ENCODE measurements at places on chromosomes 3 and 15.
A peak's percentile ranks its signal among the peaks of the same experiment; 100 is the strongest.

DNA sequence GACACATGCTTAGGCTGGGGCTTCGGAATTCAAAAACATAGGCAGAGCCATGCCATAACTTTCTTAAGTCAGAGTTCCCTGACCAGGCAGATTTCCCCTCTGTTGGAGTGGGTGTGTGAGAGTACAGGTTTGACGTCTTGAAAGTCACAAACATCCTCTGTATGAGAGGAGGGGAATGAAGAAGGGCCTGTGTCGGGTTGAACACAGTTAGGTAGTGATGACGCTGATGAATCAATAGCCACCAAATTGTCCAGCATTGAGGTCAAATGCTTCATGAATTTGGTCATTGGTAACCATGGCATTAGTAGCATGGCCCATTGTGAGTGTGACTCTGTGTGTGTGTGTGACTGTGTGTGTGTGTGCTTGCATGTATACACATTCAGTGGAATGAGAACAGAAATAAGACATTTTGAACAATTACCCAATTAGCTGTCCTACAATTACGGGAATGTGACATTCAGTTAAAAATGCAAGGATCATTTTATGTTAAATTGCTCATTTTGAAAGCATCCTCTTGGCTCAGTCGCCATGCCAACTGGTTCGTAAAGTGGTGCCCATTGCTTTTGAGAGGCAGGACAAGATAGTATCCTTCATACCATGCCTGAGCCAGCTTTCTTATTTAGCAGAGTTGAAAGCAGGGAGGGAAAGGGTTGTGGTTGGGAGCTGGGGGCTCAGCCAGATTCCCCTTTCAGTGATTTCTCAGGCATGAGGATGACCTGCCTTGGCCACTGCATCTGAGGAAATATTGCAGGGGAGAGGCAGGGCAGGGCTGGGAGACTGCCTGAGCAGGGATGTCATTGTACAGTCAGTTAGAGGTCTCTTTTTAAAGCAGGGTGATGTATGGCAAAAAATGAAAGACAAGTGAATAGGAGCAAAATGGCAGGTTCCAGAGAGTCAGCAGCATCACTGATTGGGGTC is 35.4 kb downstream of the RBP2 start:
- DNase-seq: no peak

GRCh38 chr3:187104342-187104741 is 35.0 kb downstream of the RPL39L start:
- DNase-seq: no peak

DNA sequence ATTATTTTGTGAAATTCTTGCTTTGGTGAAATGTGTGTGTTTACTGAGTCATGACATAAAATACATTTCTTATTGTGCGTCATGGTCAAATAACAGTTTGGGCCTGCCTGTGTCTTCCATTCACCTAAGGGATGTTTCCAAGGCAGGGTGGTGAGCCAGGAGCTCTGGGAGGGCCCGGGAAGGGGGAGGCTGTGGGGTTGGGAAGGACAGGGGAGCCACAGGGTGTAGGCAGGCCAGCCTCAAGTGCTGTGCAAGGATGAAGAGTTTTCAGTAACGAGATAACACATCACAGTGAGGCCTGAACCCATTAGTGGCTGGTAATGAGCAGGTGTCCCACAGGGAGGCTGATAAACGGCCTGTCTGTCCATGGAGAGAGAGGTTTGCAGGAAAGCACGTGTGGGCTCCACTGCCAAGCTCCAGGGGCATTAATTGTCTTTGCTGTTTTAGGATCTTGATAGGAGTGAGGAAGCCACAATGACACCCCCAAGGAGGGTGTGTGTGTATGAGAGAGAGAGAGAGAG is 35.6 kb upstream of the SEC13 start:
- DNase-seq: no peak

DNA sequence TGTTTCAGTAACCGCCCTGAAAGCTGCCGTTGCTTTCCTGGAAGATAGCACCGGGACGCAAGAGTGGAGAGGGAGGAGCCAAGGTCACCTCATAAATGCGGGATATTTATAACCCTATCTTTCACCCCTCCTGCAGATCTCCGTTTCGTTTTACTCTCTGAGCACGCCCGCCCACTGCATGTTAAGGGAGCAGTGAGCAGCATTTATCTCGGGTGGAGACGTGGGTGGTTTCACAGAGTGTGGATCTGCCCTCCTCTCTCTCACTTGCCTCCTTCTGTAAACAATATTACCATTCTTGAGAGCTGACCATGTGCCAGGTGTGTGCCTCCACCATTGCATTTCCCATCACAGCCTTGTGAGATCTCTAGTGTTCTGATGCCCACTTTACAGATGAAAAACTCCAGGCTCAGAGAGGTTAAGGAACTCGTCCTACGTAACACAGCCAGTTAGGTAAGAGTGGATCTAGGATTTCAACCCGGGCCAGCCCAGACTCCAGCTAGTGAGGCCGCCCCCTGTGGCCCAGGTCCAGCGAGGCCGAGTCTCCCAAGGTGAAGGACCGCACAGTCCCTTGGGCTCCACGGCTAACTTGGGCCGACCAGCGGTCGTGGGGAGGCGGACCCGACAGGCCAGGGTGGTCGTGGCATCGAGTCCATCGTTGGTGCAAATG is 16.9 kb upstream of the SEMA4B start:
- DNase-seq: peak; percentile 57

- no peak for DNase-seq
These were observed 11.4 kb downstream of the SQOR start for GRCh38 chr15:45646220-45646619.

DNA sequence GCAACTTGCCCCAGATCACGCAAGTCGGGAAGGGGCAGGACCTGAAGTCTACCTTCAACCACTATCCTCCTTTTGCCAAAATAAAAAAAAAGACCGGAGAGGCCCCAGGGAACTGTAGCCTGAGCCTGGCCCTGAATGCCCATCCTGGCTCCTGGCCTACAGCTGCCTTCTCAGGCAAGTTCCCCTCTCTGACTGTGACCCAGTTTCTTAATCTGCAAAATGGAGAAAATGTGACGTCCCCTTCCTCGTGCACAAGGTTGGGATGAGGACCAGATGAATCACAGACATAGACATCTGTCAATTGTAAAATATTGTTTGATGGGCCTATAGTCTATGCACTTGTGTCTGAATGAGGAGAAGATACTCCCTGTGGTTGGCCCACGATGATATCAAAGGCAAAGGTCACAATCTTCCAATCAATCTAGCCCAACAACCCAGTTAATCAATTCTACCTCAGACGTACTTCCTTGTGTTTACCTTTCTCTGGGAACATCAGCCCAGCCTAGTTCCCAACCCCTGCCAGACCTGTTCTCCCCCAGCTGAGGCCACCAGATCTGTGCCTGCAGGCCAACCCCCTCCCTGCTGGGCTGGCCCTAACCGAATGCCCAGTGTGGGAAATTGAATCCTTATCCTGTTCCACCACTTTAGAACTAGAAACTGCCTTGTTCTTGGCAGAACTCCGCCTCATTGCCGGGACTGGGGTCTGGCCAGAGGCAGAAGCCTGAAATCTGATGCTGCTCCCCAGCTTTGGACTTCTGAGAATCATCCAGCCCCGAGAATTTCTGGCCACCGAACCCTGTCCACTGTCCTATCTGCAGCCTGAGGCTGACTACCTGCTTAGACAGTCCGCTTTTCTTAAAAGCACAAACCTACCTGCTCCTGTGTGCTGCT is 101.8 kb upstream of the LIPC start:
- no peak for DNase-seq
